ENCODE measurements at places on chromosomes 5 and 9.

DNA sequence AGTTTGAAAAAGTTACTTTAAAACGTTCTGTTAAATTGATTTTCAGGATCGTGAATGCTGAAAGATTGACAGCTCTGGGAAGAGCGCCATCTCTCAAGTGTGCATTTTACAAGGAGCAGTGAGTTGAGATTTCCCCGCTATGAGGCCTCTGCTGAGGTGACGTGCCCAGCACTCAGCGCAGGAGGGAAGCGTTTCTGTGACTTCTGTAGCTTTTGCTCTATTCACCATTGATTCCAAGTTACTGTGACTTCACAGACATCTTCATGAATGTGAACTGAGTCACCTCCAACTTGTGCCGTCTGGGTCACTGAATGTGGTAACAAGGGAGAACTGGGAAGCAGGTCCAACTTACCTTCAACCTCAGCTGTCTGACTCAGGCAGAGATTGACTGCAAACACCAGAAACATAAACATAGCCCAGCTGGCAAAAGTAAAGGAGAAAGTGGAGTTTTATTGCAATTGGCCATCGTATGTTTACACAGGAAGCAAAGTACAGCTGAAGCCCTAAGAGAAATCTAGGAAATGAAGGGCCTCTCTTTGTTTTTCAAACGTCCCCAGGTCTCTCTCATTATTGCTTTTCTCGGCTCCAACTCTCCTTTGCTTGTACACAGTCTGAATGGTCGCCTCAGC lies 428.8 kb upstream of the CLINT1 start:
- DNase-seq, result no peak

- DNase-seq, result no peak
Measured at GRCh38 chr5:82050955-82051354, 79.1 kb downstream of the ATG10 start.

DNA sequence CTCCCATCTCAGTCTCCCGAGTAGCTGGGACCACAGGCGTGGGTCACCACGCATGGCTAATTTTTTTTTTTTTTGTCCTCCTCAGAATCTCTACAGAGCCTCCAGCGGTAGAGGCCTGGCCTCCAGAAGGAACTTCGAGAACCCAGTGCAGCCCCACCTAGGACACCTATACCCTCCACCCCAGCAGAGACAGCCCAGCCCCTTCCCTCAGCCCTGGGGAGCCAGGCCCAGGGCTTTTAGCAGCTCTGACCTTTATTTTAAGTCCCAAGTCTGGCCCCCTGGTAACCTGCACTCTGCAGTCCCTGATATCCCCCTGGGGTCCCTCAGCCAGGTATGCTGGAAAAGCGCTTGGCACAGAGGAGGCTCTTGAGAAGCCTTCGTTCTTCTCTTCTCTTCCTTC lies 5.2 kb downstream of the GLIPR2 start:
- DNase-seq, result no peak

DNA sequence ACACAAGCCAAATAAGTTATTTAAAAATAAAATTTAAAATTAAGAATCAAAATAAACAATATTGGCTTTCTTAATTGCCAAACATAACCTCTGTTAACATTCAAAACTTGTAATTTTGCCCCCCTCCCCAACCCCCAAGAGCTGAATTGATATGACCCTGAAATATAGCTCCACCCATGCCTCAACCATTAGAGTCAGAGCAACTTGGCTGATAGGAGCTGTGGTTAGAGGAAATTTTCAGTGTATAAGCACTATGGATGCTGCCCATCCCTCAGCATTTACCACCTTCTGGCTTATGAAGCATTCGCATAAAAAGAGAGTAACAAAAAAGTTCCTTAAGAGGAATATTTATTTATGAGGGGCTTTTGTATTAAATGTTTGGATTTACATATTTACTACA lies 6.1 kb downstream of the POC5 start:
- DNase-seq, result no peak

DNA sequence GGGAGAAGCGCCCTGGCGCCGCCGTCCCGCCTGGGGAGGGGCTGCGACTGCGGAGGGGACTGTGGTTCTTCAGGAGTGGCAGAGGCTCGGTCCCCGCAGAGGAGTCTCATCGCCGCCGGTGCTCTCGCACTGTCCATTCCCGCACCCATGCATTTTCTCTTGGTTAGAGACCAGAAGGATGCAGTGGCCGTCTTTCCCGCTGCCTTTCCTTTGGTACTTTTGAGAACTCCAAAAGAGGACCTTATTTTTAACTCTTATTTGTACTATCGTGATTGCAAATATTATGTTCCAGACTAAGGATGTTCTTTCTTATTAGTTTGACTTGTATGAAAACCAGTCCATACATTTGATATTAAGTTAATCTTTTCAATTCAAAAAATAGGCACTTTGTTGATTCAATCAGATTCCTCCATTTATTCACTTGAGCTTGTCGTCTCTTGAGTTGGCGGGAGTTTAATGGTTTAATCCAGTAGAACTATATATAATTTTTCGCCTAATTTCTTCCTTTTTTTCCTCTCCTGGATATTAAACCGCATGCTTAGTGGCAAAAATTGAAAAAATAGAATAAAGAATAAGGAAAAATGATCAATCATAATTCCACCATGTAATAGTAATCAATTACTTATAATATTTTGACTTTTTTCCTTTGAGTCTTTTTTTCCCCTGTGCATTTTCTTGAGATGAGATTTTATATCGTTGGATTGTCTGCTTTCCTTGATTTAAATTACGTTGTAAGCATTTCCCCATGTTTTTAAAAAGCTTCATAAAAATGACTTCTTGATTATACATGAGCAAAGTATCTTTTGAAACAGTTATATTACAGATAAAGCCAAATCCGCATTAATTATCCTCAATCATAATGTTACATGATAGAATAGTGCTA lies 861 bp downstream of the ZFYVE16 start:
- DNase-seq, result peak; percentile 73

- no peak for DNase-seq
Measured at GRCh38 chr9:117088140-117088539, 326.7 kb downstream of the ASTN2 start.

GRCh38 chr9:35650341-35651158 lies at the start of gene SIT1:
Gene SIT1, minus strand, starts transcription at chr9:35650931. Its CDS starts 78 bp downstream, at chr9:35650853.
- no peak for DNase-seq

GRCh38 chr9:135039916-135040645 lies 47.4 kb upstream of the OLFM1 start:
- DNase-seq, result no peak

DNA sequence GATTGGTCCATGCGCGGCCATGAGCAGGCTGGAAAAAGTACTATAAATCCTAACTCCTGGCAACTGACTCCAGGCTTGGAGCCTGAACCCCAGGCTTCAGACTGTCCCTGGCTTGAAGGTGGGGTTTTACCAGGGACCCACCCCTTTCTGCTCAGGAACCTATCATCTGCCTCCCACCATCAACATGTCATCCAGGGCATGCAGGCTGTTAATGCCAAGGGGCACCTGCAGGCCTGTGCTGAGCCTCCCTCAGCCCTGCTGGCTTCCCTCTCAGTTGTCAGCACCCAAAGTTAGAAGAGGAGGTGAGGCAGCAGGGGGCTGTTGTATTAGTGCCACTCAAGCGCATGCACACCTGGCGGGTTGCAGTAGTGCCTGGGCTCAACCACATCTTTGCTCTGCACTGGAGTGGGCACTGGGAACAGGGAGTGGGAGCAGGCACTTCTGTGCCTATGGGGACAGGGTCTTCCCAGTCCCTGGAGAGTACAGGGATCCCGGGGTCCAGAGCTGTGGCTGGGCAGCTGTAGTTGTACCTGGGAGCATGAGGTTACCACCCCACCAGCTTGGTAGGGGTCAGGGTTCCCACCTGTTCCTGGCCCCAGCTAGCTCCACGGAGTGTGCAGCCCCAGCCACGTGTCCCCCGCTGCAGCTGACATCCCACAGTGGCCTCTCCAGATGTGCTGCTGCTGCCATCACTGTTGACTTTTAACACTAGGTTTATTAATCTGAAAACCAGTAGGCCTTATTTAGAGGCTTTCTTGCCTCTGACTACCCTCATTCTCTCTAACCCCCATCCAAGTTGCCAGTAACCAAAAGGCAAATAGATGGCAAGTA lies 306.2 kb upstream of the RIOK2 start:
- no peak for DNase-seq

- peak; percentile 96 for DNase-seq
Measured at GRCh38 chr5:88660947-88661805, 221.8 kb downstream of the MEF2C start.

- no peak for DNase-seq
Measured at GRCh38 chr5:32964261-32964660, 253.1 kb downstream of the NPR3 start.

DNA sequence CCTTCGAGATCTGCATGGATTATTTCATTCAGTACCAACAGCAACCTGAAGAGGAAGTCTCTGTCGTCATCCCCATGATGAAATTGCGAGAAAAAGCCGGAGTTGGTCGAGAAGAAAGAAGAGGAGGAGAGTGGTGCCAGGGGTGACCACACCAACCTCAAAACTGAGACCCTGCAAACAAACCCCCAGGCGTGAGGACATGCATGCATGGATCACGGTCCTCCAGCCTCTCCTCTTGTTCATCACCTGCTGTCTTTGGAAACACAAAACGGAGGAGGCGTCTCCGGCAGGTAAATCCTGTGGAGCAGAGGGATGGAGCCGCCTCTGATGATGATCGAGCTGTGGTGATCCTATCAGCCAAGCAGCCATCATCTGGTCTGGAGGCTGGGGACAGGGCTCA lies 114.4 kb upstream of the IRX2 start:
- DNase-seq, result no peak

DNA sequence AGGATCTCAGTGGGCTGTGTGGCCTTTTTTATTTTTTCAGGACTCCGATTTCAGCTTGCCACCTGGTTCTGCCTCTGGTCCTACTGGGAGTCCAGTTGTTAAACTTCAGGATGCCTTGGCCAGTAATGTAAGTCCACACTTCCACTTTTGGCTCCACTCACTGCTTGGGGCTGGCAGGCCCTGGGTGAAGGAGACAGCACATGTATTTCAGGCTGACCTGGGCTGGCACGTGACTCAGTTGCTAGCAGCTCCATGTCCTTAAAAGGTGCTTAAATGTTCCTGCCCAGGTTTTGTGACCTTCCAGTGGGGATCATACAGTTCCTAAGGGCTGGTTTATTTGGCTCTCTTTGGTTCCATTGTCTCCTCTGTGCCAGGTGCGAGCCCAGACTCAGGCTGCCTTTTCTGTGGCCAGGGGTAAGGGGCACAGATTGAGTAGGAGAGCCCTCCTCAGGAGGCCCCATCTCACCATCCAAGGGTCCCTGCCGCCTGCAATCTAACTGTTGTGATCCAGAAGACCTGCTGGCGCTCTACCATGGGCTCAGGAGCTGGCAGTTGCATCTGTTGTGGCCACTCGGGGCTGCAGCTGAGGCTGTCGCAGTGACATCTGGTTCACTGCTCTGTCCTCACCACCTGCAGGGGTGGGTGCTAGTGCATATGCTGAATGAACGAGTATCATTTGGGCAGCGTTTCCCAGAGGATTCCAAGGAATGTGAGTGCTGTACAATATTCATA lies 19.2 kb upstream of the POMT1 start:
- DNase-seq, result no peak

DNA sequence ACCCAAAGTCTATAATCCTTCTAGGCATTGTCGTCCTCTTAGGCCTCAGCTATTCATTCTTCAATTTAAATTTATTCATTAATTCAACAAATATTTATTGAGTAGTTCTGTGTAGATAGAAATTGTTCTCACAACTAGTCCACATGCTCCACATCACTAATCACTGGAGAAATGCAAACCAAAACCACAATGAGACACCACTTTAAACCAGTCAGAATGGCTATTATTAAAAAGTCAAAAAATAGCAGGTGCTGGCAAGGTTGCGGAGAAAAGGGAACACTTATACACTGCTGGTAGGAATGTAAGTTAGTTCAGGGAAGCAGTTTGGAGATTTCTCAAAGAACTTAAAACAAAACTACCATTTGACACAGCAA lies 51.1 kb upstream of the TNFSF15 start:
- no peak for DNase-seq

GRCh38 chr5:18171684-18172083 lies 537.4 kb downstream of the TAF11L14 start:
- no peak for DNase-seq

GRCh38 chr9:75979362-75979761 lies 88.9 kb downstream of the PCSK5 start:
- DNase-seq, result peak; percentile 20

DNA sequence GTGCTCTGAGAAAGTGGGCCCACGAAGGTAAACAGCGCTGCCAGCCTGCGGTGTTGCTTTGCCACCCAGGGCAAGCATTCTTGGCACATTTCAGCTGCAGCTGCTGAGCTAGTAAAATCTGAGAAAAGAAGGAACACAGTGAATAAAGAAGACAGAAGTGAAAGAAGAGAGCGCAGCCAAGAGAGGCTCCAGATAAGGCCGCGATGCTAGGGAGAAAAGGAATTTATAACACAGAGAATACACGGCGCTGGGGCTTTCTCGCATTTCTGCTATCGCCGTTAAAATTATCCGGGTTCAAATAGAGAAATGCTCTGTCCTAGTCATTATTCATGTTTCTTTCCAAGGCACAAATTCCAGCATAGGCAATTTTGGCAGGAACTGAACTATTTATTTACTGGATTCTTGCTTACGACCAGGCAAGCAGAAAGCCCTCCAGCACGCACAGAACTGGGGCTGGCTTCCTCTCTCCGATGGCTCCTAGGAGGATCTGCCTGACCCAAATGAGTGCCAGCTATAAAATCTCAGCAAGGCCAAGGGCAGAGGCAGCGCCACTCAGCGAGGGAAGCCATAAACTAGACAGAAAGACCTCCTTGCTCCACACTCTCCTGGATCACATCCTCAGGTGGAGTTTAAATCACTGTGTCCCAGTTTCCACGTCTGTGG lies 111.2 kb downstream of the ATPSCKMT start:
- no peak for DNase-seq
